ENCODE measurements at places on chromosomes 4 and X.

GRCh38 chr4:128527946-128528576 is 240.4 kb upstream of the PGRMC2 start:
- no peak for DNase-seq

DNA sequence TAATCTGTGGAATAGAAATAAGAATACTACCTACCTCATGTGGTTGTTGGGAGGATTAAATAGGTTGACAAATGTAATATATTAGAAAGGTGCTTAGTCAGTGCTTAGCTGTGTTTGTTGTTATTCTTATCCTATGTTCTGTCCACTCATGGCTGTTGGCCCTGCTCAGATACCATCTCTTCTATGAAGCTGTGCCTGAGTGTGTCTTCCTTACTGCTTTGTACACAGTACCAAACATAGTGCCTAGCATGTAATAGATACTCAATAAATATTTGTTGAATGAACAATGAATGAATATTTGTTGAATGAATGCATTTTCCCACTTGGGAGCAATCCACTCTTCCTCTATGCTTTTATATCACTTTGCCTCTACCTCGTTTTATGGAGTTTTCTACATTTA is 57.2 kb downstream of the NHS start:
- DNase-seq: no peak

GRCh38 chrX:78708262-78708661 is 39.3 kb upstream of the LPAR4 start:
- no peak for DNase-seq

GRCh38 chrX:135713795-135714194 is 356 bp downstream of the CT45A1 start:
- no peak for DNase-seq

GRCh38 chrX:27995611-27996010 is 14.4 kb upstream of the DCAF8L1 start:
- DNase-seq: no peak
